Stimulated activated CD8-positive, alpha-beta memory T cell treated with anti-CD3 and anti-CD28 coated beads, Interleukin-2, amount 100 ng/mL, for 48 hours (primary cell): ENCODE measurements at places on chromosomes 4 and X.

DNA sequence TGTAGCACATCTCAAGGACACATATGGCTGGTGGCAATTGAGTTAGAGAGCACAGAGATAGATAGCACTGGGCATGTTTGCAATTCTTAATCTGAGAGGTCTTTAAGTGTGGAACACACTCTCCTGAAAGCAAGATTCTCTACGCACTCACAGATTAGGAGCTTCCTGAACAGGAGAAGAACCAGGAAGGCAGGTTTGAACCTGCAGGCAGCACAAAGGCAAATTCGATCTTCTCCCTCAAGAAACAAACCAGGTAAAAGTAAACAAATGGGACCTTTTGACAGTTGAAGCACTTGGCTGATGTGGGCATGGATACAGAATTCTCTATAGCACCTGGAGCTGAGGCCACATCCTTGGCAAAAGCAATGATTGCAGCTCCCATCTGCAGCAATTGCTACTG, 24.3 kb downstream of the HS3ST1 start:
- DNase-seq, result no peak

GRCh38 chr4:123452616-123453015, 56.0 kb downstream of the SPRY1 start:
- no peak for DNase-seq

DNA sequence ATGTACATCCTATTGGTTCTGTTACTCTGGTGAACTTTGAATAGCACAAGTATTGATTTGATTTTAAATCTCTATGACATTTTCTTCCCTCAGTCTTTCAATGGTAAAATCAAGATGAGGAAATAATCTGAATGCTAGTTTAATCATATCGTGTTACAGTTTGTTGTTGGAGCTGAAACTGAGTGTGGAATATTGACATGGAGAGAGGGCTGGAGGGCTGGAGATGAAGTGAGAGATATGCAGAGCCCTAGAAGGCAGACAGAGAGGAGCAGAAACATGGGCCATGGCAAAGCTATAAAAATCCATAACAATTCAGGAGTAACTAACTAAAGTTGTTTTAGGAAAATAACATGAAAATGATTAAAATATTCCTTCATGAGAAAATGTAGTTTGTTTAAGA, 141.1 kb downstream of the BANK1 start:
- no peak for DNase-seq

DNA sequence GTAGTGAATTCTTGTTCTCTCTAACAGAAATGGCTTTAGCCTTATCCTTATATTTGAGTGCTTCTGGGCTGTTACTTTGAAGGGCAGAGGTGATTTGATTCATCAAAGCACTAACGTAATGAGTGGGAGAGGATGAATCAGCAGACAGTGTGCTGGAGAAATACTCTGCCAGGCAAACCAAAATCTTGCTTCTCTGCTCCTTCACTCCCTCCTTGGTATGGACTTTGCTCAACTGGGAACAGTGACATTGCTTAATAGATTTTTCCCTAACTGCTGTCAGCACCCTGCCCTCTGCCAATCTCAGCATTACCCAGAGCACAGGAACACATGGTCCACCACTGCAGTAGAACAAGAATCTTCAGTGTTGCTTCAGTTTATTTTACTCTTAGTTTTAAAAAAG, 56.0 kb downstream of the PDLIM5 start:
- DNase-seq, result no peak

DNA sequence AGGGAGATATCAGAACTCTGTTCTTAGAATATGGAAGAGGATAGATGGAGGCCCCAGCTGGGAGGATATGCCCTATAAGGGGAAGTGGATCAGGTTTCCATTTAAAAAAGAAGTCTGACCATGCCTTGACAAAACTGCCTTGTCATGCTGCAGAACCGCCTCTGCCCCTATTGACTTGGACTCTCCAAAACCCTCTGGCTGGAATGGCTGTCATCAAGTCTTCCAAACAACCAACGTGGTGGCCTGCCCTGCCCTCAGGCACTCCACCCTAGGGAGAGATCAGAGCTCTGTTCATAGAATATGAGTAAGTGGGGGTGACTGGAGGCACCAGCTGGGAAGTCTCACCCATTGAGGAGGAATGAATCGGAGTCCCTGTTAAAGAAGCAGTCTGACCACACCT, 114.9 kb downstream of the VSIG4 start:
- DNase-seq, result no peak

DNA sequence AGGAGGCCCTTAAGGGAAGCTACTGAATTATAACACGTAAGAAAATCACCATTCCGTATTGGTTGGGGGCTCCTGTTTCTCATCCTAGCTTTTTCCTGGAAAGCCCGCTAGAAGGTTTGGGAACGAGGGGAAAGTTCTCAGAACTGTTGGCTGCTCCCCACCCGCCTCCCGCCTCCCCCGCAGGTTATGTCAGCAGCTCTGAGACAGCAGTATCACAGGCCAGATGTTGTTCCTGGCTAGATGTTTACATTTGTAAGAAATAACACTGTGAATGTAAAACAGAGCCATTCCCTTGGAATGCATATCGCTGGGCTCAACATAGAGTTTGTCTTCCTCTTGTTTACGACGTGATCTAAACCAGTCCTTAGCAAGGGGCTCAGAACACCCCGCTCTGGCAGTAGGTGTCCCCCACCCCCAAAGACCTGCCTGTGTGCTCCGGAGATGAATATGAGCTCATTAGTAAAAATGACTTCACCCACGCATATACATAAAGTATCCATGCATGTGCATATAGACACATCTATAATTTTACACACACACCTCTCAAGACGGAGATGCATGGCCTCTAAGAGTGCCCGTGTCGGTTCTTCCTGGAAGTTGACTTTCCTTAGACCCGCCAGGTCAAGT, 6.9 kb upstream of the MSANTD1 start:
- no peak for DNase-seq
